ENCODE measurements at places on chromosomes 1 and 21. TPM values are rescaled to one million over a fixed set of nuclear protein-coding genes. Genes with fewer than 3 reads are reported as not detected.

DNA sequence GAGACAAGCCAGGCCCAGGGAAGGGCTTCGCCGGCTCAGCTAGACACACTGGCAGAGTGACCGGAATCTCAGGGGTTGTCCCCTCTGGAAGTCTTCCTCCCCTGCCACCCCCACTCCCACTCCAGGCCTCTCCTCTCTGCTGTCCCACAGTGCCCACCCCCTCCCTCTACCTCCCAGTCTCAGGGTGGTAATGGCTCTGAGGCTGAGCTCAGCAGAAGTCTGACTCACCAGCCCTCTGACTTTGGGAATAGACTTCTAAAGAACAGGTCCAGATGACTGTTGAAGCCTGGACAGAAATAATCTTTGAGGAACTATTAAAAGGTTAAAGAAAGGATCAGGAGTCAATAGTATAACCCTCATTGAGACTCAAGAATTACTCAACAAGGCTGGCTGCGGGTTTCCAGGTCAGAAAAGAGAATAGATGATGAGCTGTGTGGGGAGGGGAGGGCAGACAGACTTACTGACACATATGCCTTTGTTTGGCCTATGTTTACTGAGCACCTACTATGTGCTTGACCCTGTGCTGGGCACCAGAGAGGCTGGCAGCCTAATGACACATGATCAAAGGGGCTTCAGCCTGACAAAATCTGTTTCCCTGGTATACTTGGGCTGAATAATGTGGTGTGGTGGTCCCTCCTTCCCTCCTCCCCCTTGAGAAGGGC, 8.2 kb downstream of the HCRTR1 start:
- DNase-seq: no peak

DNA sequence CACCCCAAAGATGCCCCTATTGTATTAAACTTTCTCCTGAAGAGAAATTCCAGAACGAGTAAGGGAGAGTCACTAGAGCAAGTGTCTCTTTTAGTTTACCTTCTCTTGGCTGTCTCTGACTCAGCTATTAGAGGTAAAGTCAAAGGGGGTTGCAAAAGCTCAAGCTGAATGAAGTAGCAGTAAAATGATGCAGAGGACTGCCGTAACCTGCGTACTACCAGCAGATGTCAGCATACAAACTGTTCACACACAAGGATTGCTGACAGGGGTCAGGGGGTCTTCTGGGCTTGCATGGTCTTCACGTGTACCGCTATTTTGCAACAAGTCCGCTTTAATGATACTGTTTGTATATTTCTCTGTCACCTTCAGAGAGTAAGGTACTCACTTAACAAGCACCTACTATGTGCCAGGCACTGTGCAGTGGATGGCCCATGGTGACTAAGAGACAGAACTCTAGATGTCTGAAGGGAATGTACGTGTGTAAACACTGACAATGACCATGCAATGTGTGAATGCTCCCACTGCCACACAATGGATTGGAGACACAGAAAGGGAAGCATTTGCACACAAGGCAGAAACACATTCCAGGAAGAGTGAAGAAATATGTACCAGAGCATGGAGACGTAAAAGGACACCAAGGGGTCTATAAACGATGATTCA, 34.9 kb downstream of the CHML start:
- DNase-seq: no peak

- peak; percentile 56 for DNase-seq
These were observed 21.3 kb downstream of the UBASH3A start for GRCh38 chr21:42424914-42425541.

DNA sequence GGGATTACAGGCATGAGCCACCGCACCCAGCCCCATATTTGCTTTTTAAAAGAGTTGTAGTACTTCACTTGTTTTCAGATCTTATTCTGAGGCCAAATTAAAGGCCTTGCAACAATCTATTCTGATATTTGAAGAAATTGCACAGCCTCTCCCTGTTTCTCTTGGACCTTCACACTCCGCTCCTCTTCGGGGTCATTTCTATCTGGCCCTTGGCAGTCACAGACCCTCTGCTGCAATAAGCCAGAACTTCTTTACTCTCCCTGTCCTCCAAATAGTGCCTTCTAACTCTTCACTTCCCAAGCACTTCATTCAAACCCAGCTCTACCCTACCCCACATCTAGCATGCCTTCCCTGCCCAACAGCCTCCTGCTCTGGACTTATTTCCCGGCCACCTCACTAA, 110.7 kb downstream of the LAMC2 start:
- DNase-seq: no peak

DNA sequence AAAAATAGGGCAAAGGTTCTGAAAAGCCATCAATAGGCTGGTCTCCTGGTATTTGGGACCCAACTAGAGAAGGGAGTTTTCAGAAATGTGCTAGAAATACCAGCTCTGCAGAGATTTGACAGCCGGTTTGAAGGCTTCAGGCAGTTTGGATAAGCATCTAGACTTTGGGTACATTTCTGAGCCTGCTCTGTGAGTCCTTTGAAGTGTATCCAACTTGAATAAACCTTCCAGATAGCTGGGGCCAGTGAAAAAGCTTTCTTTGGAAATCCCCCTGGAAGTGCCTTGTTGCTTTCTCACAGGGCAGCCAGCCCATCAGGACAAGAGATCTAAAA, 6.4 kb upstream of the PEF1 start:
- no peak for DNase-seq

GRCh38 chr1:15510611-15511405, 13.2 kb downstream of the CASP9 start:
- no peak for DNase-seq

DNA sequence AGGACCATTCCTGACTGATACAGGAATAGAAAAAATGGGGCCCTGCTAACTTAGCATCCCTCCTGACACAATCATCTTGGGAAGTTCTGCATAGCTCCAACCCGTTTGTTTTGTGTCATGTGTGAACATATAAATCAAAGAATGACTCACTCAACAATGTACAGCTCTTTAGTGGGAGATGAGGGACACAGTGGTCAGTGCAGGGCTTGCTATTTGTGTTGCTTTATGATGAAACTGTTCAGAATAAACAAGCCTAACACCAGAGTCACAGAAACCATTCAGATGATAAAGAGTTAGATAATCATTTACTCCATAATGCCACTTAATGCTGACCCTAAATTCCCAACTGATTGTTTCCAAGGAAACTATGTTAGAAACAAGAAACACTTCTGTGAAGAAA, 154.2 kb upstream of the ZNHIT6 start:
- no peak for DNase-seq

- DNase-seq: peak; percentile 45
These were observed 14.4 kb upstream of the ZFYVE9 start for GRCh38 chr1:52127181-52128180.

GRCh38 chr1:17117451-17118265, 1.6 kb downstream of the PADI2 start:
- no peak for DNase-seq

- no peak for DNase-seq
These were observed 46.0 kb upstream of the PLA2G4A start for GRCh38 chr1:186782791-186783190.

DNA sequence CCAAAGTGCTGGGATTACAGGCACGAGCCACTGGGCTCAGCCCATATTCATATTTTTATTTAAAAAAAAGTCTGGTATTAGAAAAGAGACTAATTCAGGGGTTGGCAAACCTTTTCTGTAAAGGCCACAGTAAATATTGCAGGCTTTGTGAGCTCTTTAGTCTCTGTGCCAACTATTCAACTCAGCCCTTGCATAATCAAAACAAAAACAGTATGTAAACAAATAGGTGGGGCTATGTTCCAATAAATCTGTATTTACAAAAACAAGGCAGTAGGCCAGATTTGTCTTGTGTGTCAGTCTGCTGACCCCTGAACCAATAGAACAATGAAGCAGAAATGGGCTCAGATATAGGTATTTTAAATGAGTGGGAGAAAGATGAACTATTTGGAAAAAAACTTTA, 49.3 kb downstream of the CDC42BPA start:
- DNase-seq: no peak

DNA sequence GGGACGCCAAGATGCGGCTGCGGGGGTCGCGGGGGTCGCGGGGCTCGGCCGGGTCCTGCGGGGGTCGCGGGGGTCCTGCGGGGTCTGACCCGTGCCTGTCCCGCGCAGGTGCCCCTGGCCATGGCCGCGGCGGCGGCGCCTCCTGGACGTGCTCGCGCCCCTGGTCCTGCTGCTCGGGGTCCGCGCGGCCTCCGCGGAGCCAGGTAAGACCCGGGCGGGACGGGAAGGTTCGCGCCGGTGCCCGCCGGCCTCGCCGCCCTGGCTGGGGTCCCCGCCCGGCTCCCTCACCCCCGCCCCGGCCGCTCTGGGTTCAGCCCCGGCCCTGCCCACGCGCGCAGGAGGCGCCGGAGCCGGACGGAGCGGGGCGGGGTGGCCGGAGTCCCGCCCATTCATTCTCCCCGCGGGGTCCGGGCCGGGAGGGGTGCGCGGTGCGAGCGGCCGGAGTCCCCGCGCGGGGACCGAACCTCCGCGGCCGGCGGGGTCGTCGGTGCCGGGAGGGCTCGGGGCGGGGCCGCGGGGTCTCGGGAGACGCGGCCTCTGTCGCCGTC, 380 bp downstream of the COL18A1 start:
- peak; percentile 35 for DNase-seq

- DNase-seq: no peak
These were observed 1.6 kb upstream of the PADI4 start for GRCh38 chr1:17306407-17306806.

DNA sequence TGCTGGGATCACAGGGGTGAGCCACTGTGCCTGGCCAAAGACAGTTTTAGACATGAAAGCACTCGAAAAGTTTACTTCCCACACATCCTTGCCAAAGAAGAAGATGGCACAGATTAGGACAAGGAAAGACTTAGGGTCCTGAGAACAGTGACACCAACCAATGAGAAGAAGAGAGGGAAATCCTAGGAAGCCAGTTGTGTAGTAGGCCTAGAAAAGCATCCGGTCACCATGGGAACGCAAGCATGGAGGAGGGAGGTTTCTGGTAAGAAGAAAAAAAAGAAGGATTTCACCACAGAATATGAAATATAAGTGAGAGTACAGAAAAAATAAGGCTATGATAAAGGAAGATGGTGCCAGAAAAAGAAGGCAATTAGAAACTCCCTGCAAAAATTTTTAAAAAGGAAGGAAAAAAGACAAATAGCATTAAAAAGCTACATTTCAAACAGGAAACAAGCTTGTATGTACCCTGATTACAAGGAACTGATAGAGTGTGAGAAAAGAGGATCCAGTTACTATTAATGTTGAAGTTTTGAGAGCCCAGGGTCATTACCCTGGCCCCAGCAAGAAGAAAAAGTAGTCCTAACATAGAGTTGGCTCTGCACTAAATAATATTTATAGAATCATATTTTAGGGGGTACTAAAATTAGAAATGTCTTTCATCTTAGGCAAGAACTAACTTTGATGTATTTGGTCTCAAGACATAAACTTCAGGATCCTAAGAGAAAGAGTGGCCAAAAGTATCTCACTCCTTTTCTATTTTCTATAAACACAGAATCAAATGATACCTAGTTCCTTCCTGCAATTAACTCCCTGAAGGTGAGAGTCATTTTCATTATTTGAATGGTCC, 16.1 kb downstream of the DIPK1A start:
- peak; percentile 51 for DNase-seq

- no peak for DNase-seq
These were observed 45.2 kb downstream of the EPRS1 start for GRCh38 chr1:220001095-220001501.

DNA sequence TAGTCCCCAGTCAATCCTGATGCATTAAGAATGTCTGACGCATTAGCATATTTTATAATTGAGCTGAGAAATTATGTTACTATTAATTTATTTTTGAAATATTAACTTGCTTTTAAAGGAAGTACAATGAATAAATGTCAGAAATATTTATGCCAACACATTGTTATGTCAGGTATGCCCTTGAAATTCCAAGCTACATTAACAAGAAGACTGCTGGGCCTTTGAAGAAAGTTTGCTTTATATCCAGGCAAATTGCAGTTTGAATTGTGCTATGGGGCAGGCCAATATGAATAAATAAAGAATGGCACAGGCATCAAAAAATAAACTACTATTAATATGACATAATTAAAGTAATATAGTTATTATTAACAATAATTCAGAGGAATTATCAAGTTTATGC, 1391.3 kb downstream of the PLA2G4A start:
- DNase-seq: no peak

- DNase-seq: no peak
These were observed 579.2 kb upstream of the ADGRL2 start for GRCh38 chr1:81221564-81221963.

- DNase-seq: no peak
These were observed 198.3 kb upstream of the RNPC3 start for GRCh38 chr1:103327054-103327719.

GRCh38 chr1:226662642-226663326, 76.3 kb downstream of the ITPKB start:
- DNase-seq: peak; percentile 96

GRCh38 chr1:84550826-84551225, 23.4 kb downstream of the CTBS start:
- DNase-seq: no peak

Gene SNX7
- not detected for polyA plus RNA-seq

Gene ZNF648
- polyA plus RNA-seq: not detected

Gene FAM3B
- polyA plus RNA-seq: 0.09 TPM

Gene TEDDM1
- polyA plus RNA-seq: not detected

Gene RHBDL2
- not detected for polyA plus RNA-seq

Gene TRIM17
- not detected for polyA plus RNA-seq

Gene ASCL5
- polyA plus RNA-seq: not detected

Gene PPIAL4G
- 0.03 TPM for polyA plus RNA-seq
